CD4-positive, alpha-beta T cell treated with Interleukin-21 for 1 hour (primary cell): ENCODE measurements at places on chromosomes 12 and 14.

- no peak for DNase-seq
Measured at GRCh38 chr14:68842298-68842697, 49.4 kb upstream of the ZFP36L1 start.

GRCh38 chr12:79236920-79237319, 372.3 kb downstream of the SYT1 start:
- no peak for DNase-seq

GRCh38 chr14:91508105-91508504, 2.0 kb downstream of the PPP4R3A start:
- no peak for DNase-seq

GRCh38 chr12:41661141-41661765, 473.1 kb downstream of the PDZRN4 start:
- DNase-seq = no peak

GRCh38 chr12:10617863-10618262, 4.5 kb upstream of the MAGOHB start:
- no peak for DNase-seq

DNA sequence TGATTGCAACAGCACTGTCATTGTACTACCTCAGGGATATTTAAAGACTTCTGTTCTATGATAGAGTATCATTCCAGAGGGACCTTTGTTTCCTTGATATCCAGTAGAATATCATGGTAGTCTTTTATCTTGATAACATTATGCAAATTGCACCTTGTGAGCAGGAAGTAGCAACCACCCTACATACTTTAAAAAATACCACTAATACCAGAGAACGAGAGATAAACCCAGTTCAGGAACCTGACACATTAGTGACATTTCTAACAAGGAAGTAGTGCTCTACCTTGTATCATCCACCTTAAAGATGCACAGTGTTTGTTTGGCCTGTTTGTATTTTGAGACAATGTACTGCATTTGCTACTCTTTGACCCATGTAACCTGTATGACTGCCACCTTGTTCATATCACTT, 8.8 kb upstream of the MAP4K5 start:
- DNase-seq = no peak

DNA sequence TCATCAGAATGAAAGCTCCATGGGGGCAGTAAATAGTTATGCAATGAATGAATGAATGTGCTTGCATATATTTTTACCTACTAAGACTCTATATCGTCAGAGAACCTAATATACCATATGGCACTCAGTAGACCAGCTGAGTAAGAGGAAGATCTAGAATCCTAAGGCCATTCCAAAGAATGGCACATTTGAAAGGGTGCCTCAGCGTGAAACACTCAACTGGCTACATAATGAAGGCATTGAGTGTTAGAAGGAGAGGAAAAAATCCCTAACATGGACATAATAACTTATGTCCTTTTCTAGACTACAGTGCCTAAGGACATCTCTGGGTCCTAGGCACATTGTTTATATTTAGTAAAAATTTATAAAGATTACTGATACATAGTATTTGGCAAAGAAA, 61.7 kb upstream of the ARID2 start:
- no peak for DNase-seq

- DNase-seq = no peak
Measured at GRCh38 chr14:78043349-78043748, 126.8 kb upstream of the NRXN3 start.

- no peak for DNase-seq
Measured at GRCh38 chr12:112964915-112965314, 13.4 kb upstream of the OAS2 start.

DNA sequence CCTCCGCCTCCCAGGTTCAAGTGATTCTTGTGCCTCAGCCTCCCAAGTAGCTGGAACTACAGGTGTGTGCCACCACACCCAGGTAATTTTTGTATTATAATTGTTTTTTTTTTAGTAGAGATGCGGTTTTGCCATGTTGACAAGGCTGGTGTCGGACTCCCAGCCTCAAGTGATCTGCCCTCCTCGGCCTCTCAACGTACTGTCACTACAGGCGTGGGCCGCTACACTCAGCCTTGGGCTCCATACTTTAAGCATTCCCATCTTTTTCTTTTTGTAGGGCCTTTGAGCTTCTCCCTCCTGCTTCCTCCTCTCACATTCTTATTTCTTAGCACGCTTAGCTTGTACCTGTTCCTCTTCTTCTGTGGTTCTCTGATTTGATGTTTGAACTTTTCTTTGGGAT, 62.8 kb downstream of the SERPINA3 start:
- DNase-seq = no peak

GRCh38 chr12:110247340-110248095, 33.5 kb upstream of the ATP2A2 start:
- no peak for DNase-seq

- no peak for DNase-seq
Measured at GRCh38 chr12:99686142-99686541, 38.6 kb downstream of the GARIN6 start.

DNA sequence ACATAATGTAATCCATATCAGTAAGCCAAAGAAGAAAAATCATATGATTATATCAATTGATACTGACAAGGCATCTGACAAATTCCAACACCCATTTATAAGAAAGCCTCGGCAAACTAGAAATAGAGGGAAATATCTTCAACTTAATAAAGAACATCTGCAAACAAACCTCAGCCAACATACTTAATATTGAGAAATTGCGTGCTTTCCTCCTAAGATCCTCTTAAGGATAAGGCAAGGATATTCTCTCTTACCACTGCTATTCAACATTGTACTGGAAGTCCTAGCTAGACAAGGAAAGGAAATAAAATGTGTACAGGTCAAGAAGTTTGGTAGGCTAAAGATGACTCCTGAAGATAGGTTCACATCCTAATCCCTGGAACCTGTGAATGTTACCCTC, 115.9 kb downstream of the DERA start:
- no peak for DNase-seq
